ENCODE measurements at places on chromosomes 2 and 18.
A peak's percentile ranks its signal among the peaks of the same experiment; 100 is the strongest.

- DNase-seq = no peak
Observed at GRCh38 chr2:210557721-210558120, 1.3 kb downstream of the CPS1 start.

DNA sequence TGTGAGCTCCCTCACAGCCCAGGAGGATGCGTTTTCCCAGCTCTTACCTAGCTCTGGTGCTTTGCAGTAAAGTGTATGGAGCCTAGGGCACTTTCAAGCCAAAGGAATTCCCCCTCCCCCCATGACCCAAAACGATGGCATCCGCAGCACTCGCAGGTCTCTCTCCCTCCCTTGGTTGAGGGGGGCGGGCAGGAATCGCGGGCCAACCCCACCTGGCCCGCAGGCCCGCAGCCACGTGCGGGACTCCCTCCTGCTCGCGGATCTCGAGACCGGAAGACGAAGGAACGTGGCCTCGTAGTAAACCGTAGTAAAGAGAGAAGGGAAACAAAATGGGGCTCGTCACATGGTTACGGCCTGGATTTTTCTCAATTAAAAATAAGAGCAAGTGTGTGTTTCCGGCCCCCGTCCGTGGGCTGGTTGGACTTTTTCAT is 8.5 kb downstream of the IRS1 start:
- DNase-seq = peak; percentile 62

- no peak for DNase-seq
Observed at GRCh38 chr2:175889701-175890302, 112.3 kb downstream of the LNPK start.

DNA sequence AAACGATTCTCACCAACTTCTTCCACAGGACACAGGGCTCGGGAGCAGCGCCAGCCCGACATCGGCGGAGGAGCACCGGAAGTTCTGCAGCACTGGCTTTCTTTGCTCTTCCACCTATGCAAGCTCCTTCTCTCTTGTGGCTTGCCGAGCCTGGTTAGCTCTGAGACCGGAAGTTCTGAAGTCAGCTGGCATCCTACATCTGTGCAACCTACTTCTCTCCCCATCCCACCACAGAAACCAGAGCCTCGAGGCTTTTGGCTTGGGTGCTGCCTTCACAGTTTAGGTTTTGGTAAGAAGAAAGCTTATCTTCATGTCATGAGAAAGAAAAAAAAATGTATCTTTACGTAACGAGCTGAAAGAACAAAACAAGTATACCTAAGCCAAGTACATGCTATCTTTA is 111.7 kb downstream of the ANKRD44 start:
- peak; percentile 99 for DNase-seq

DNA sequence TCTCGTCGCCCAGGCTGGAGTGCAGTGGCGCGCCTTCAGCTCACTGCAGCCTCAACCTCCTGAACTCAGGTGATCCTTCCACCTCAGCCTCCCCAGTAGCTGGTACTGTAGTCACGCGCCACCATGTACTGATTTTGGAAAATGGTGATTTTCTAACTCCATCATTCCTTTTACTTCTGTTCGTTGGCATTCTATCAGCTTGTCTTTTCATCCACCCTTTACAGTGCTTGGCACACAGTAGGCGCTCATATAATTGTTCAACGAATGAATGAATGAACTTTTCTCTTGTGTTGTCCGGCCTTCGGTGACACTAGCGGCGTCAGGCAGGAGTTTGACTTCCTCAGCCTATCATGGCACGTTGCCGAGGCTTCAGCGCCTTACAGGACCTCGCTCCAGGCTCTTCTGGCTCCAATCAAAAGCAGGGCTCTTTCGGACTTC is 373 bp upstream of the MTHFD2 start:
- peak; percentile 96 for DNase-seq

GRCh38 chr2:55947752-55948151 is 24.2 kb upstream of the EFEMP1 start:
- DNase-seq = no peak

GRCh38 chr2:55159037-55159651 is 72.9 kb downstream of the CLHC1 start:
- DNase-seq = no peak

- DNase-seq = no peak
Observed at GRCh38 chr2:225165052-225165451, 122.8 kb upstream of the DOCK10 start.

DNA sequence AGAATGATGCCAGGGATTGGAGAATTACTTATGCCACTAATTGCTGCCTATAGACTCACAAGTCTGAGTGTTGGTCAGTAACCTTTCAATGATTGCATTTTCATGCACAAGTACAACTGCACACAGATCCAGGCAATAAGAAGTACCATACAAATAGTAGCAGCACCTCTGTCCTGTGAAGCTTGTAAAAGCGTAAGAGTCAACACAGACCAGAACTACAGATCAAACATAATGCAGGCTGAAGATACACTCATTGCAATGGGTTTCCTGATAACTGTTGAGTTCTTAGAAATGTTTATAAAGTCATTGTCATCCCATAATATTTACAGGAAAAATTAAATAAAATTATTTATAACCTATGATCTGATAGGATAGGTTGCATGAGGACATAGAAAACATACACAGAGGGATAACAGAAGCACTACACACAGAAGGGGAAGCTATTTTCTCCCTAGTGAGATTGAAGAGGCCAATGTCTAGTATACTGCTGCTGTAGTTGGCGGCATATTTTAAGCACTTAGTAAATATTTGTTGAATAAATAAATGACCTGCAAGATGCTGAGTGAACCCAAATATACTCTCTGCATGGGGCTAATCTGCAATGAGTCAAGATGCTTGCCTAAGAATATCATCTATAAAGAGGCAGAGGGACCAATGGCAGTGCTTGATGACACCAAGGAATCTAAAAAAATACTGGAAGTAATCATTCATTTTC is 5.7 kb upstream of the PIK3C3 start:
- DNase-seq = no peak

DNA sequence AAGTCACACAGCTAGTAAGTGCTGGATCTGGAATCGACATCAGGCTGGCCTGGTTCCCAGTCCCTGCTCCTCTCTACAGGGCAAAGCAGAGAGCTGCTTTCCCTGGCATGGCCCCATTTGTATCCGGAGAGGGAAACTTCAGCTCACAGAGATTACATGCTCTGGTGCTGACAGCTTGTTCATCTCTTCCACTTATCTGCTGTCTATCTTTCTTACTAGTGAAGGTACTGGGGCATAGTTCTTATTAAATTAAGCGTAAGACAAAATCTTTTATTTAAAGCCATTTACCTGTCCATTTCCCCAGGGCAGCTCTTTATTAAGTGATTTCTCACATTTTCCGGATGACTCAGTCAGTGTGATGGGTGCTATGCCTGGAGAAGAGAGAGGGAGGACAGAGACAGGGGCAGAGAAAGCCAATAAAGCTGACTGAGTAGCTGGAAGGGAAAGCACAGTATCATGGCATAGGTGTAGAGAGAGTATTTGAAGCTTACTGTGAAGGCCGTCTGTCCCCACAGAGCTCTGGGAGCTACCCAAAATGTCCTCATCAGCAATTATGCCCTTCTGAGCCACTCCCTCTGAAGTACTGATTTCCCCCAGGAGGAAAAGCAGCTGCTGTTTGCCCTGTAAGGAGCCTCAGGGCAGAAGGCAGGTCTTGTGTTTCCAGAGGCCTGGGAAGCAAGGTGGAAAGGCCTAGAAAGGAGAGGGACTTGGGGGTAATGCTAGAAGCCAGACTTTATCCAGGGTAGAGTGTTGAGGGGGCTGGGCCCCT is 44.1 kb upstream of the EPAS1 start:
- DNase-seq = no peak

DNA sequence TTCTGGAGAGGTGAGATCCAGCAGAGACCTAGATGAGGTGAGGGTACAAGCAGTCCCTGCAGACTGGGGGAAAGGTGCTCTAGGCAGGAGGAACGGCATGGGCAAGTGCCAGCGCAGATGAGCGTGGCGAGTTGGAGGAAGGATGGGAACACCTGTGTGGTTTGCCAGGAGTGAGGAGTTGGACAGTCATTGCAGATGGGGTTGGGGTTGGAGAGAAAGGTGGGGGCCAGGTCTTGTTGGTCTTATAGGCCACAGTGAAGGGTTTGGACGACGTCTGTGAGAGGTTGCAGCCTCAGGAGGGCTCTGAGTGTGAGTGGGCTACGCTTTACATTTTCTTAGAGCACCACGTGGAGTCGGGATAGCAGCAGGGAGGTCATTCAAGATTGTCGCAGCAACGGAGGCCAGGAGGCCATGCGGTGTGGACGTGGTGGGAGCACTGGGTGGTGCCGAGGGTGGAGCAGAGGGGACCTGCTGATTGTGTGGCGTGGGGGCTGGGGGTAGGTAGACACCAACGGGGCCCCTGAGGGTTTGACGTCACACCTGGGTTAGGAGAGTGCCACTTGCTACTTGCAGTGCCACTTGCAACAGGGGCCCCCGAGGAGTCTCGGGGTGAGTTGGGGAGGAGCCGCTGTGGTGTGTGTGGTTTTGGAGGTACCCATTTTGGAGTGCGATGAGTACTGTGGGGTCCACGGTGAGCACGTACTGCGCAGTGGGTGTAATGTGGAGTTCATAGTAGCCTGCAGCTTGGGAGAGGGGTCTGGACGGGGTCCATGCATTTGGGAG is 66.2 kb downstream of the LPIN1 start:
- no peak for DNase-seq

- DNase-seq = no peak
Observed at GRCh38 chr2:233444501-233444900, 90.2 kb downstream of the DGKD start.

- no peak for DNase-seq
Observed at GRCh38 chr2:233498126-233498525, 68.5 kb downstream of the USP40 start.

DNA sequence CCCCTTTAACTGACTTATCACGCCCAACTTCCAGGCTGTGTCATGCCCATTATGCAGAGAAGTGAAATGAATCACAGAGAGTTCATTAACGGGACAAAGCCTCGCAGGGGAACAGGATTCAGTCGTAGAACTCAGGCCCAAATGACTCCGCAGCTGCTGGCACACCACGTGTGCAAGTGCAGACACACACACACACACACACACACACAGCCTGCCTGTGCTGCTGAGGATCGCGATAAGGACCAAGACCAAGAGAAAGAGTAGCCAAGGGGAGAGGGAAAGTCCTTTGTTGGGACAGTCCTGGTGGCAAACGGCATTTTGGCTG is 90.0 kb upstream of the TAF1B start:
- DNase-seq = peak; percentile 8

DNA sequence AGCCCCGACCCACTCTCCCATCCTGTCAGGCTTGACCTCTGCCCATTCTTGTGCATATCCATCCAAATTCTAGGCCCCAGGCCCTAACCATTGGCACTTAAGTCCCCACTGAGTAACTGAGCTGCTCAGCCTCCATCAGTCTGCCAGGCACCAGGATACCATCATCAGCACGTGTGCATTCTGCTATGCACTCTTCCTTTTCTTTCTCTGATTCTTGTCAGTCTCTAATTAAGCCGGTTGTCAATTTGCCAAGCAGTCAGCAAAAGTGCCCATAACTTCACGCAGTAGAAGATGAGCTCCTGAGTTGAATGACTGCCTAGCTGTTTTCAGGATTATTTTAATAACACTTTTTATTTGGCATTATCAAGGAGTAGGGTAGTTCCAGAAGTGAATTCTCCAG is 107.2 kb downstream of the FEZ2 start:
- no peak for DNase-seq

DNA sequence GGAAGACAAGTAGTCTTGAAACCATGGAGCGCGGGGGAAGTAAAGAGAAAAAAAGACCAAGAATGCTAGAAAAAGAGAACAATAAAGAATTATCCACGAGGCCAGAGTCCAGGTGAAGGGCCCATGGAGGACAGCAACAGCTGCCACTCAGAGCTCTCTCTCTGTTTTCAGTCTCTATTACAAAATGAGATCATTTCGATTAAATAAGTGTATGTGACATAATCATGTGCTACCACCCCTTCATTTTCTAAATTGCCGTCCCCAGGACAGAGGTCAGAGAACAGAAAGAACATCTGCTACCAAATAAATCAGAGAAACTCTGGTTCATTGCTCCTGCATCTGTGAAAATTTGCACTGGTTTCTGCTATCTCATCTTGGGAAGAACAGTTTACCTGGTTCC is 838.7 kb downstream of the RNF144A start:
- DNase-seq = no peak

Data from AML-193 (cell line).